Right hindlimb (tissue), 1 donor: ENCODE measurements at places on chromosomes 12 and 14.

DNA sequence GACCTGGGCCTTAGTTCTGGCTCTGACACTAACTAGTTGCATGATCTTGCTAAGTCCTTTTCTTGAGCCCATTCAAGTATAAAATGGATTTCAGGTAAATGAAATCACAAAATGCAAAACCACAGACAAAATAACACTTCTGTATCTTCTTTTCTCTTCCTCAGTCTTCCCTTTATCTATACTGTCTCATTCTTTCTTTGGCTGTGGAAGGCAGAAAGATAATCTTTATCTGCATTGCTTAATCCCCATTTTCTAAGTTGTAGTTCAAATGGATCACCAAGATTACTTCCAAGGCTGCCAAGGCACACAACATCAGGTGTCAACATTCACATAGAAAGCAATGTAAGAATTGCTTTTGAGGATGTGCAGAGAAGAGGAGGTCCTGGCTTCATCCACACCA is 30.3 kb downstream of the TESPA1 start:
- DNase-seq, result no peak

- no peak for DNase-seq
Measured at GRCh38 chr12:107864235-107864634, 89.7 kb downstream of the ASCL4 start.

DNA sequence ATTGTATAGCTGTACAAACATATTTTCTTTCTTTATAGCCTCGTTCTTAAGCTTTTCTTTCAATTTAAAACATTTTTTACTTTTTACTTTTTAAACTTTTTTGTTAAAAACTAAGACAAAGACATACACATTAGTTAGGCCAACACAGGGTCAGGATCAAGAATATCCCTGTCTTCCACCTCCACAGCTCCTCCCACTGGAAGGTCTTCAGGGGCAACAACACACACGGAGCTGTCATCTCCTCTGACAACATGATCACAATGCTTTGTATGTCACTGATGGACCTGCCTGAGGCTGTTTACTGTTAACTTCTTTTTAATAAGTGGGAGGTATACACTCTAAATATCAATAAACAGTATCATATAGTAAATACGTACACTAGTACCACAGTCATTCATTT is 191.3 kb downstream of the SYT10 start:
- DNase-seq, result no peak

DNA sequence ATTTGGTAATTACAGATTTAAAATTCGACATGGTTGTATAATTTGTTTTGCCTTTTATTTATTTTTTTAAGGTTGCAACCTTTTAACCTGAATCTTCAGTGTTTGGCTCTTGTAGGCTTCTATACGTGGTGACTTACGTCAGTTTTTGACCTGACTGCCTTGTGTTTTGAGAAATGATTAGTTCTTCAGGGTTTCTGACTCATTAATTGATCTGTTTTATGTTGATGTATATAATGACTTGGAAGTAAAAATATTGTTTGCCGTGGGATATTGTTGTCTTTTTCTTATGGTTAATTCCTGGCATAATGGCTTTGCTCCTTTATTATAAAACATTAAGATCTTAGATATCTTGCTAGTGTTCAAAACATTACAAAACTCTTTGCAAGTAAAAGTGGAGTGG is 2.5 kb downstream of the RASSF8 start:
- no peak for DNase-seq

- DNase-seq, result no peak
Measured at GRCh38 chr12:31533470-31533869, 57.5 kb downstream of the DENND5B start.

DNA sequence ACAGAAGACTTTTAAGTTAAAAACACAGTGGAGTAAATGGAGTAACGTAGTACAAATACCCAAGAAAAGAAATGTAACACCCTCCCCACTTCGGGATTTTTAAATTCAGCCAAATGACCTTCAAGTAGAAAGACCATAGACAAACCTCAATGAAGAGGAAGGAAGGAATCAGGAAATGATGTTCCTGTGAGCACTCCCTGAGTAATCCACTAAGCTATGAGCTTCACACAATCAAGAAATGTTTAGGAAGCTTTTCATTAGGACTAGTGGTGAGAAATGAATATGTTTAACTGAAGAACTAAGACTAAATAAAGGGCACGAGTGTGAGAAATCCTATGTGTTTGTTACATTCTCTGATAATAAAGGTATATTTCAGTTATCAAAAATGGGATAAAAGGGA is 10.1 kb downstream of the TCL1A start:
- no peak for DNase-seq

GRCh38 chr12:108399514-108399913 is 60.4 kb upstream of the CMKLR1 start:
- DNase-seq, result peak; percentile 60

GRCh38 chr12:113271466-113271852 is 50.2 kb downstream of the TPCN1 start:
- DNase-seq, result no peak

GRCh38 chr12:89333564-89334252 is 18.6 kb downstream of the DUSP6 start:
- no peak for DNase-seq

GRCh38 chr12:102468261-102468915 is 12.0 kb downstream of the IGF1 start:
- DNase-seq, result no peak

GRCh38 chr12:7609495-7609894 is 56.2 kb downstream of the APOBEC1 start:
- DNase-seq, result no peak

DNA sequence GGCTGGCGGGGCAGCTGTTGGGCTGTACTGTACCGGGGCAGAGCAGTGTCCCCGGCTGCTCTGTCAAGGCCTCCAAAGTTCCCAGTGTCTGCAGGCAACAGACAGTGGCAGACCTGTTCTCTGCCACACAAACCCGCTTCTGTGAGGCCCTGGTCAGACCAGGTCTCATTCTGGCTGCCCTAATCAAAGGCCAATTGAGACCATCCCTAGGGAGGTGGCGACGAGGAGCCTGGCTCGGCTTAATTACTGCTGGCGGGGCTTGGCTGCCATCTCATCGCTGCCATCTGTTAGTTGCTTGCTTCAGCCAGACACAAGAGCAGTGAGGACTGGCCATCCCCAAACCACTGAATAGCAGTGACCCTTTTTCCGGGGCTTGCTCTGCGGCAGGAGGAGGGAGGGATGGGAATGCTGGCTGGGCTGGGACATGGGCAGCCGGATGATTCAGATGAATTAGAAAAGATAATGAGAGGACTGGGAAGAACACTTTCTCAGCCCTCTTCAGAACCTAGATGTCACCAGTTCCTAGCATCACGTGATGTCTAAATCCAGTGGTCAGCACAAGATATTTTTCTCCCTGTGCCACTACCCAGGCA is 24.5 kb downstream of the ERG28 start:
- DNase-seq, result peak; percentile 53

DNA sequence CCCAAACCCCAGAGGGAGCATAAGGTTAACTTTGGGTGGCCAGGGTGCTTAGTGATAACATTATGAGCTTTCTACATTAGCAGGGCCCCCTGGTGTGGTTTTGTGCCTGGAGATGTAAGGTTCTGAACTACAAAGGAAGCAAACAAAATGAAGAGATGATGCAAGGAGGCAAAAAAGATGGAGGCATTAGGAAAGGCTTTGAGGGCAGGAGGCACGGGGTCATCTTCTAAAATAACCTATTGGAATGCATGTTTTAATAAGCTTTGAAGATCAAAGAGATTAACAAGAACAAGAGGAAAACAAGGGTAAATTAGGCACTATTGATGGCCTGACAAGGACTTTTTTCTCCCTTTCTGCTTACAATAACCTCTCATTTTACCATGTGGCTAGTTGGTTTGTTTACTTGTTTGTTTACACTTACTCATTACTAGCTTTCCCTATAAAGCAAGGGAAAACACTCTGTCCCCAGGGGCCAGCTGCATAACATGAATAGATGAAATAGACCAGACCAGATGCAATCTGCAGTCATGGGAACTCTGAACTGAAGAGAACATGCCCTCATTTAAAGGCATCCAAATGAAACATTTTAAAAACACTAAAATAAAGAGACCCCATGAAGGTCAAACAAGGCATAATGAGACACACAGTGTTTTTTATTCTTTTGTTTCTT is 390.3 kb downstream of the DIO2 start:
- DNase-seq, result no peak

DNA sequence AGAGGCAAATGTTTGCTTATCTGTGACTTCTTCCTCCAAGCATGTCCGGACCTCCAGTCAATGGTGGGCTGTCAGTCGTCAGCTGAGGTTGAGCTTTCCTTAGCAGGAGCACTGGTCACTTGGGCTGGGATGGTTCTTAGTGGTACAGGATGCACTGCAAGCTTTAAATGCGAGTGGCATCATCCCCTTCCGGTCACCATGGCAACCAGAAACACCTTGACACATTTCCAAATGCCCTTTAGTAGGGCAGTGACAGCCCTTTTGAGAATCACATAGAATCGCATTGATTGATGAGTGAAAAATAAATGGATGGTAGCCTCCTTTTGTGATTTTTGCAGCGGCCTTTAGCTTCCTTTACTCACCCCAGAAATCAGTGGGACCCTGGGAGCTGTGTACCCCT is 24.1 kb downstream of the NTF3 start:
- no peak for DNase-seq

GRCh38 chr12:1605129-1606020 is 11.0 kb upstream of the FBXL14 start:
- peak; percentile 80 for DNase-seq

GRCh38 chr14:100776681-100777365 is 49.1 kb upstream of the MEG3 start:
- peak; percentile 18 for DNase-seq

DNA sequence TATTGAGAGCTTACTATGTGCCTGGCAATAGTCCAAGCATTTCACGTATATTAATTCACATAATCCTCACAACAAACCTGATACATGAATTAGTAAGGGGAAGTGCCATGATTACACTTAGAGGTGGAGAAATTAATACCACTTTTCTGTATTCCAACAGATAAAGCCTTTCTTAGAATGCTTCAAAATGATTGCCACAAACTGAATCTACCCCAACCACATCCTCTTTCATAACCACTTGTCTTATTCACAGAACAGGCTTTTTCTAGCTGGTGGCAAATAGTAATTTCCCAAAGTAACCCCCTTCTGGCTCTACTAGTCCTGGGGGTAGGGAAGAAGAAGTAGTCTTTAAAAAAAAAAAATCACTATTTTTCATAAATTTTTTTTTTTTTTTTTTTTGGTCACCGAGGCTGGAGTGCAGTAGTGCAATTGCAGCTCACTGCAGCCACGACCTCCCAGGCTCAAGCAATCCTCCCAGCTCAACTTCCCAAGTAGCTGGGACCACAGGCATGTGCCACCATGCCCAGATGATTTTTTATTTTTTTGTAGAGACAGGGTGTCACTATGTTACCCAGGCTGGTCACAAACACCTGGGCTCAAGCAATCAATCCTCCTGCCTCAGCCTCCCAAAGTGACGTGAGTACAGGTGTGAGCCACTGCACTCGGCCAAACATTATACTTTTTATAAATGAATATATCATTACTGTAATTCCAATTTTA is 59.0 kb upstream of the ARID2 start:
- DNase-seq, result no peak
